Nephron progenitor cell (in vitro differentiated cells): ENCODE measurements at places on chromosomes 5 and 9.

DNA sequence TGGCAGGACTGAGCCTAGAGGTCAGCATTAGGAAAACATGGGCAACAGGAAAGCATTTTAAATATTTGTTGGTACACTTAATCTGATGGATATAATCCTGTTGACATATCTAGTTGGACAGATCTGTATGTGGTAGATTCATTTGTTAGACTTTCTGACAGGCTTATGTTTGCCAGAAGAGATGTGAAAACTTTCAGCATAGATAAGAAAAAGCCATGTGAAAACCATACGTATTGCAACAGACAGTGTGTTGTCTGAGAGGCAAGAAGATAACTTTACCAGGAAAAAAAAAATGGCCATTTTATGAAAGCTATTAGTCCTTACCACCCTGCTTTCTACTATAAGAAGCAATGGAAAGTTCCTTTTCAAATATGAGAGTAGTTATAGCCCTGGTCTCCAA, 1902.2 kb upstream of the C9orf72 start:
- no peak for DNase-seq

DNA sequence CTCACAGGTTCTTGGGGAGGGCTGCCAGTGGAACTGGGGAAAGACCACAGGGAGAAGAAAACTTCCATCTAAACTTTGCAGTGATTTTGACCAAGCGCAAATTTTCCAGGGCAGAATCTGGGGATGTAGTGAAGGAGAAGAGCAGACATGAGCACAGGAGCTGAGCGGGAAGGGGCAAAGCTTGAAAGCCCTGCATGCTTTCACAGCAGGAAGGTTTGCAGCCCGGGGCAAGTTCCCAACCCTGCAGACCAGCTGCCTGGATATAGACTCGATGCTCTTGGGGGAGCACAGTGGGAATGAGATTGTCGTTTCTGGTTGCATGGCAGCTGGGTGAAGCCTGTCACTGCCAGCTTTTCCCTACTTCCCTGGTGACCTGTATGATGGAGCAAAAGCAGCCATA, 276.8 kb upstream of the RORB start:
- DNase-seq = no peak

GRCh38 chr5:52896534-52897237, 92.5 kb upstream of the ITGA2 start:
- no peak for DNase-seq

GRCh38 chr9:93963969-93964368, 8.8 kb upstream of the BARX1 start:
- no peak for DNase-seq

DNA sequence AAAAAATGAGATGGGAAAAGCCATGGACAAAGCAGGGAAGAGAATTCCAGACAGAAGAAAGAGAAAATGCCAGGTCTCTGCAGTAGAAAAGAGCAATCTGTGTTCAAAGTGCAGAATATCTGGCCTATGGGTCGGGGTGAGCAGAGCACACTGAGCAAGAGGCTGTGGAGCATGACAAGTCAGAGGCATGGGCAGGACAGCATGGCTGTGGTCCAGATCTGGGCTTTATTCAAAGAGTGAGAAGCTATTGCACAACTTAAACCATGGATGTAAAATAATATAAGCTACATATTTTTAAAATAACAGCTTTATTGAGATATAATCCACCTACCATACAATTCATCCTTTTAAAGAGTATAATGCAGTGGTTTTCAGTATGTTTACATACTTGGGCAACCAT, 133.1 kb upstream of the SPDL1 start:
- no peak for DNase-seq

- no peak for DNase-seq
These were observed 81.9 kb upstream of the DHFR start for GRCh38 chr5:80736730-80737129.

- DNase-seq = no peak
These were observed 21.8 kb upstream of the SARDH start for GRCh38 chr9:133759946-133760345.

GRCh38 chr9:35756275-35757225, 2.5 kb upstream of the MSMP start:
- DNase-seq = peak; percentile 70

DNA sequence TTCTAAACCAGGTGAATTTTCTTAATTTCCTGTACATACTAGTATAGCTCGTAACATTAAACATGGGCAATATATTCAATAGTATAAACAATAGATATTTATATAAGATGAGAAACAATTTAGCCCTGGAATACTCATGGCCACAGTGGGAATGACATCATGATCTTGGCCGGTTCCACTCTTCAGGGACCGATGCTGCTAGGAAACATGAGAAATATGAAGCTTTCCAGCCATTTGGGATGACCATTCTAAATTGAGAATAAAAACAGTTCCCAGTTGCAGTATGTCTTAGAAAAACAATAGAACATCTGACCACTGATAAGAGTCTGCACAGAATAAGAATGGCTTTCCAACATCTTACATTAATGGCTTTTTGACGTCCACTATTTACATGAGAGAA, 33.3 kb upstream of the SLCO6A1 start:
- DNase-seq = no peak

- no peak for DNase-seq
These were observed 6.7 kb downstream of the INIP start for GRCh38 chr9:112711050-112711689.

DNA sequence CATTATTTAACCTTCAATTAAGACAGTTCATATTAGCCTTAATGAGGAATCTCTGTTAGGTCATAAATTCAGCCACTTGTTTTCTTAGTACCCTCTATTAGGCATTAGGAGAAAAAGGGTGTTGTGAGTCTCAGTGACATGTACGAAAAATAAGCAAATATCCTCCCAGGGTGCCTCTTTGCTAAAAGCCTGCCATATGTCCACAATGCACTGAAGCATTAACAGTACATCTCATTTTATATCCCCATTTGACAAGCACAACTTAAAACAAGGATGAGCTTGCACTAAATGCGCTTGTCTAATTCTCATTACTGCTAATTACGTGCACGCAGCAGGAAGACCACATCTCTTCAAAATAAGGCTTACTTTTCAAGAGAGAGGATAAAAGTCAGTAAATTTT, 48.4 kb upstream of the SRFBP1 start:
- no peak for DNase-seq

- DNase-seq = no peak
These were observed 25.5 kb downstream of the DDX31 start for GRCh38 chr9:132644251-132644650.

- DNase-seq = peak; percentile 38
These were observed 679 bp downstream of the SLC6A7 start for GRCh38 chr5:150190503-150190979.

GRCh38 chr5:135578685-135579341, at the start of gene CXCL14:
Gene CXCL14 (minus strand): TSS chr5:135578991. CDS start chr5:135578778, 213 bp downstream.
- DNase-seq = peak; percentile 68

DNA sequence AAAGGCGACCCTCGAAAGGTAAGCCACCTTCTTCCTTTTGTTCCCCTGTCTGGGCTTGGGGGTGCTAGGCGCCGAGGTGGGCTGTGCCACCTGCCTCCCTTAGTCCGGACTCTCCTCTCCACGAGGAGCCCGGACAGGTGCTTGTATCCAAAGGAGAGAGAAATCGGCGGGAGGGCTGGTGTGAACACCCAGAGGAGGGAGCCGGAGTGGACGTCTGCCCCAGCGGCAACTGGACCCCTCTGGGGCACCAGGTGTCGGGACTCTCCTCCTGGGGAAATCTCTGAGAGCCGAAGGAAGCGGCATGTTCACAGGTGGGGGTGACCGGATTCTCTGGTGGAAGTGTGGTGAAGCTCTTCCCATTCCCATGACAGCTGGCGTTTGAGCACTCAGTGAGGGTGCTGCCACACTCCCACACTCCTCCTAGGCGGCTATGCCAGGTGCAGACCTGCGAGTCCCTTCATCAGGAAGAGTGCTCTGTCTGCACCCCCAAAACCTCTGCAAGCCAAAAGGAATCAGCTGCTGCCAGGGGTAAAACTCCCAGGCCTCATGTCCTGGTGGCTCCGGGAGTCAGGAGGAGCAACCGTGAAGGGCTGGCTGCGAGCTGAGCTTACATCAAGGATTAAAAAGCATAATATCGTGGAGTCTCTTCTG, 921 bp downstream of the KCNIP1 start:
- DNase-seq = no peak
